Activated CD4-positive, alpha-beta T cell treated with anti-CD3 and anti-CD28 coated beads, Interleukin-2, amount 10 ng/mL, durations not matched to agents 7 days and 5 days (primary cell): ENCODE measurements at places on chromosomes 12 and 14. TPM values are rescaled to one million over a fixed set of nuclear protein-coding genes. Genes with fewer than 3 reads are reported as not detected.

The SLC6A13 gene
- 0.15 TPM for total RNA-seq

The RPGRIP1 gene
- not detected for total RNA-seq

The NAV3 gene
- not detected for total RNA-seq

The CCDC175 gene
- total RNA-seq = not detected

The CLEC4A gene
- total RNA-seq = not detected

The AJUBA gene
- 1.4 TPM for total RNA-seq

The GPR68 gene
- total RNA-seq = 33.0 TPM

The SYNDIG1L gene
- total RNA-seq = not detected

The PLCZ1 gene
- not detected for total RNA-seq

The LRP1-AS gene
- total RNA-seq = not detected

The TAS2R50 gene
- 1.1 TPM for total RNA-seq

The PLA2G1B gene
- total RNA-seq = not detected

The AKAP5 gene
- total RNA-seq = 0.89 TPM

The RNASE7 gene
- not detected for total RNA-seq

The TAS2R13 gene
- total RNA-seq = 1.1 TPM

The CRACR2A gene
- 33.3 TPM for total RNA-seq

The SPTB gene
- not detected for total RNA-seq

The GRIP1 gene
- total RNA-seq = 1.6 TPM

The GLT1D1 gene
- total RNA-seq = 0.10 TPM

The TAS2R8 gene
- not detected for total RNA-seq

The WSCD2 gene
- total RNA-seq = not detected

The TBX5 gene
- not detected for total RNA-seq

The NEUROD4 gene
- total RNA-seq = not detected

The KRT6C gene
- not detected for total RNA-seq

The SLCO1B1 gene
- not detected for total RNA-seq

The CPNE6 gene
- not detected for total RNA-seq

The PKP2 gene
- total RNA-seq = not detected

The TEX22 gene
- total RNA-seq = 3.9 TPM

The OTX2 gene
- total RNA-seq = not detected

The LBHD2 gene
- total RNA-seq = not detected
